NCI-H345 (cell line): ENCODE measurements at places on chromosomes 5 and 9.

DNA sequence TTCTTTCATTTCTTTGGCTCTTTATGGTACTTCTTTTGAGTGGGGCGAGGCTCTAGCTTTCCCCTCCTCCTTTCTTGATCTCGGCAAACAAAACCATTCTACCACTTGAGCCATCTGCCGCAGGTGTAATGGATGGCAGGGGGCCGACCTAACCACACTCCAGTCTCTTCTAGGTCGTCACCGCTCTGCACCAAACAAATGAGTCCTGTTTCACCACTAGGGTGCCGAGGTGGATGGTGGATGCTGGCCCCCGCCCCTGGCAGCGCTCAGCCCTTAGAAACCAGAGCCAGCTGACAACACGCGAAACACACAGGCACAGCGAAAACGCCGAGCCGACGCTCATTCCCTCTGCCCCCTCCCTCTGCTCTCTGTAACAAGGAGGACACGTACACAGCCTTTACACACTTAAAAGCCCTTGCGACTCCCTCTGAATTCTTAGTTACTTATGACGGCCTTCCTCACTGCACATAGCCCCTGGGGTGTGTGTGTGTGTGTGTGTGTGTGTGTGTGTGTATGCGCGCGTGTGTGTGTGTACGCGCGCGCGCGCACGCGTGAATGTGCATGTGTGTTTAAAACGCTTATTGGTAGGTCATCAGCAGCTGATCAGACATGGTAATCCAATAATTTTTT, 199.4 kb downstream of the MEF2C start:
- DNase-seq: peak; percentile 89

DNA sequence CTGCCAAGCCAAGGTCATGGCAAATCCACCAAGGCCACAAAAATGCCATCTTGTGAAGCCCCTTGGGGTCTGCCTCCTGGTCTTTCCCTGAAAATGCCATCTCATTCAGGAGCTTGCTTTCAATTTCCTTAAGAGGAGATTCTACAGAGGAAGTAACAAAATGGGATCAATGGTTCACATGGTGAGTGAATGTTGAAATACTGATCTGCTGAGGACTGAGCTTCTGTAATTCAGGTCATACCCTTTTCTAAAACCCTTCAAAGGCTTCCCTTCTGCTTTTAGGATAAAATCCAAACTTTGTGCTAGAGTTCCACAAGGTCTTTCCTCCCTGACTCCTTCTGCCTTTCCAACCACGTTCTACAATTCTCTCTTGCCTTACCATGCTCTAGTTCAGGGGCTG, 24.7 kb upstream of the NR3C1 start:
- no peak for DNase-seq

DNA sequence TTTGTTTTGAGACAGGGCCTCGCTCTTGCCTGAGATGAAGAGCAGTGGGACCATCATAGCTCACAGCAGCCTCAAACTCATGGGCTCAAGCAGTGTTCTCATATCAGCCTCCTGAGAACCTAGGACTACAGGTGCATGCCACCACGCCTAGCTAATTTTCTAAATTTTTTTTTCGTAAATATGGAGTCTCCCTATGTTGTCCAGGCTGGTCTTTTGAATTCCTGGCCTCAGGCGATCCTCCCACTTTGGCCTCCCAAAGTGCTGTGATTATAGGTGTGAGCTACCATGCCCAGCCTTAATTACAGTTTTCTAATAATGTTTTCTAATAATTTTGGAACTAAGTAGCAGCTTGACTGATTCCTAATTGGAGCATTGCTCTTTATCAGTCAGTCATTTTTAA, 15.1 kb downstream of the GAPVD1 start:
- no peak for DNase-seq

DNA sequence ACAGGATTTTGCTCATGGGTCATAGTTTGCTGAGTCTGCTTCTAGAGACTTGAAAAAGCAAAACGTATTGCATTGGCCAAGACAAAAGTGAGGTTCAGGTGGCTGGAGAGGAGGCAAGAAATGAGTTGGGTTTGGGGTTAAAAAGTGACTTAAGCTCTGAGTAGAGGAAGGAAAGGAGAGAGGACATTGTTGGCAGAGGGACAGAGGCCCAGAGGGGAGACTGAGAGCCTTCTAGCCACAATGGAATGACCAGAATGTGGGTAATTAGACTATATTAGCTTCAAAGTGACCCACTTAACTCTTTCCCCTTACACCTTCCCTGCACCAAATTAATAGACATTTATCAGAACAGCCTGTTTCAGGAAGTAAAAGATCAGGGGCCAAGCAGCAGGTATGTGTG, 188.4 kb downstream of the ZNF462 start:
- DNase-seq: no peak

DNA sequence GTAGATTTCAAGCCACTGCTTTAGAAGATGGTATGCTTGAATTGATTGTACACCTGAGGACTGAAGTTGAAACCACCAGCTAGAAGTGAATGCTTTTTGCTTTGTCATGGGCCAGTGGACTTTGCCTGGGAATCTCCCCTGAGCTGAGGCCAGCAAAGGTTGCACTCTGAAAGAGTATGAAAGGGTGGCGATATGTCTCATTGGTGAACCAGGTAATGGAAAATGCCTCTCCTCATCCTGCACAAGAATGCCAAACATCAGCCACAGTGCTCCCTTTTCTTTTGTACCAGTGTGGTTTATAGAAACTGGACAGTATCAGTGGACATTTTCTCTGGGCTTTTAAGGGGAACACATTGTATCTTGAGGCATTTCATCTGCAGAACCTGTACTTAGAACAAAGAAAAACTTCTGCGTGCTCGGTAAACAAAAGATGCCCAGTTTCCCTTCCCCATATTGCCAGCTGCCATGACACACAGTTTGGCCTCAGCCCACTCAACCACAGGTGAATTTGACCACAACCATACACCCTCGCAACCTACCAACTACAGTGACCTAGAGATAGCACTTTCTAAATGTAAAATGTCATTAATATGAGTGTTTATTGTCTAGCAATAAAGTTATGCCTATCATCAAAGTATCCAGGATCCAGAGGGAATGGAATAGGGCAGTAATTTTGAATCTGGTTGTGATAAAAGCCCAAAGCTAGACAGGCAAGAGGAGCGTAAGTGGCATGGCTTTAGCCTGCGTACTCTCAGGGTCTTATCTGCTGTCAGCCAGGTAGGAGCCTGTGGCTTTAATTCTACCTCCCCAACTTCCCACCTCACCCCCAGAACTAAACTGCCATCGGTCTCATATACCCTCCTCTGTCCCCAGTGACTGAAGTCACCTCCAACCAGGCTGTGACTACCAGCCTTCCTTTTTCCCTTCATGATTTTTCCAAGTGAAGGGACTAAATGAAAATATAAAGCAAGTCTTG, 79.5 kb upstream of the LHFPL2 start:
- no peak for DNase-seq

GRCh38 chr9:116656977-116657376, 30.1 kb upstream of the TRIM32 start:
- DNase-seq: no peak

DNA sequence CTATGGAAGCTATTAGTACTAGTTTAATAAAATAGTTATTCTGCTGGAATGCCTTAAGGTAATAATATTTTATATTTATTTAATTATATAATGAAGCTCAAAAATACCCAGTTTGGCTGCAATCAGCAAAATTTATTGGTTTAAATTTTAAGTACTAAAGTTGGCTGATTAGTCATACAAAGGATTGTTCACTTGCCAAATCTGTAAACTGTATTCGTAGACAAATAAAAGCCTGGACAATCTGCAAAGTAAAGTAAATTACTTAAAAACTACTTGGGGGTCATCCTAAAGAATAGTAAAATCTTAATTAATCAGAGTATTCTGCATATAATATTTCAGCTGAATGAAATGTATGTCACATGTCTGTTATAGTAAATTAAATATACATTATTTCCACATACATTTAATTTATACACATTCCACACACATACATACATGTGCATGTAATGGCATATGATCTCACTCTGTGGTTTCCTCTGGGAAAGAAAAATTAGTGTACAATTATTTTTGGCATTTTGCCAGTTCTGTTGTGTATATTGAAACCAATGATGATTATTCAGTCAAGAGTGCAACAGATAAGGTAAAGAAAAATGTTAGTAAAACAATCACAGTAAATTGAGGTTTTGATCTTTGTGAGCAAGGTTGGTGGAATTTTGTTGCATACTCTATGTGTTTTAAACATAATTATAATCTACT, 455.9 kb downstream of the CDH9 start:
- DNase-seq: no peak

- no peak for DNase-seq
These were observed 553.8 kb downstream of the DTWD2 start for GRCh38 chr5:118434522-118434921.

GRCh38 chr5:74232276-74232675, 408.3 kb downstream of the ENC1 start:
- DNase-seq: no peak

DNA sequence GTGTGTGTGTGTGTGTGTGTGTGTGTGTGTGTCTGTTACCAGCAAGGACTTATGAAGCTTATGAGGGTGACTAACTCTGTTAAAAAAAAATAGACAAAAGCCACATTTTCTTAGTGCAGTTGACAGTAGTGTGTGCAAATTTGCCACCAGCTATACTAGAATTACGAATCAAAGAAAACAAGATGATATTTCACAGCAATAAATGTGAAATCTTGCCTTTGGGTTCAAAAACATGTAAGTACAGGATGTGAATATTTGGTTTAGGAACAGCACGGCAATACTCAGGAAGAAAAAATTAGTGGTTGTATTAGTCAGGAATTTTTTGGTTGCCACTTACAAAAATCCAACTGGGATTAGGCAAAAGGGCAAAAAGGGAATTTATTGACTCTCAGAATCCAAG, 117.4 kb downstream of the NPR3 start:
- no peak for DNase-seq

- DNase-seq: no peak
These were observed 50.7 kb upstream of the FKTN start for GRCh38 chr9:105507096-105507790.

DNA sequence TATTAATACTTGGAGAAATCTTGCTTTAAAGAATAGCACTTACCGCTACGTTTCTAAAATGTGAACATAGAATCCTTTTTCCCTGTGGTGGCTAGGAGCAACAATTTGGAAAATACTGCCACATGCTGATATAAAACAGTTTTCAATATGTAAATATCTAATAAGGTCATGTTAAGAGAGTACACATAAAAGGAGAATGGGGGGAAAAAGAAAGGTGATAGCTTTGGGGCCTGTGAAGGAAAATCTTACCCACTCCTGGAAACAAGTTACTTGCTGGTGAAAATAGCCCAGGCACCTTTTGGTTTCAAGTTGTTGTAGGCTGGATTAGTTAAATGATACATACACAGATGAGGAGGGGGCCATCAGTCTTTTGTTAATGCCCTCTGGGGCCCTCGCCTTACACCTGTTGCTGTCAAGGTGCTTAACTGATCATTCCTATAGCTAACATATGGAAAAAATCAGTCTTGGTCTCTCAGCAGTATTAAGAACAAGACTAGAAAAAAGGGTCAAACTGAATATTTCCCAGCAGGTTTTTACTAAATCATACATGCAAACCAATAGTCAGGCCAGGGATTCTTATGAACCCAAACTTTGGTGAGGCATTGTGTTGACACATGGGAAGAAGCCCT, 24.1 kb downstream of the FYB1 start:
- DNase-seq: no peak

GRCh38 chr5:80141147-80141671, 106.1 kb downstream of the THBS4 start:
- no peak for DNase-seq

DNA sequence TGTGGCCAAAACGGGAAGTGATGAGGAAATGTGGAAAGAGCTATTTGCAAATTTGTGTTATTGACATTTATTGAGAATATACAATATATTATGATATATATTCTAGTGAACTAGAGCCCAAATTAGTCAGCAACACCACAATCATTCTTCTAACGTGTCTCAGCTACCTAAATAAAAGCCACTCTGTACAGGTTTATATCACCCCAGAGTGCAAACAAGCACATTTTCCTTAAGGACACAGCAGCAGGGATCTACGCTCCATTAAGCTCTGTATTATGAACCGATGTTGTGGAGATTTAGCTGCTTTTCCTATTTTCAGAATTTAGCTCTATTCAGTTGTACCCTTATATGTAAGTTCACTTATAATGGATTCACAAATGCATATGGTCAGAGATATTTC, 77.9 kb downstream of the CDH18 start:
- DNase-seq: no peak

GRCh38 chr5:116546033-116546742, 28.4 kb downstream of the SEMA6A start:
- DNase-seq: no peak

DNA sequence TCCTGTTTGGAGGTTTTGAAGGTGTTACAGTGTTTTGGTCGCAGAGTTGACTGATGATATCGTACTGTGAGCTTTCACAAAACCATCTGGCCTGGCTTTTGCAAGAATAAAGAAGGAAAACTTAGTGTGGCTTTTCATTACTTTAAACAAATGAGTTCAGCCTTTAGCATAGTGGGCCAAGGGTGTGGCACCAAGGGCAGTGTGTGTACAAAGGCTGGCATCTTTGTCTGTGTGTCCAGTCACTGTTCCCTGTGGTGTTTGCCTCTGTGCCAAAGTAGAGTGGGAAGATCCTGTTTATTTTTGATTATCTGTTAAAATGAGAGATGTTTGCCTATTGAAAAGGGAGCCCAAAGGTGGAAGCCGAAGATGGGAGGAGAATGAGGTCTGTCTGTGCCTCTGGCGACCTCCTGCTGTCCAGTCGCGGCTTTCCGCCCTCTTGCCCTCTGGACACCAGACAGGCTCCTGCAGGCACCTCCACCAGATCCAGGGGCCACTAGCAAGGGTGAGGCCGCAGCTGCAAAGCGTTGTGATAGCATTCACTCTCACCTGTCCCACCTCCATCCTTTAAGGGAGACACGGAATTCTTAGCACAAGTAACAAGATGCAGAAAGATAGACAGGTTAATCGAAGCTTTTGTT, 113.7 kb downstream of the TRIO start:
- no peak for DNase-seq

- DNase-seq: no peak
These were observed 8.8 kb upstream of the TMEM171 start for GRCh38 chr5:73111536-73111935.

GRCh38 chr5:39024005-39024404, 50.2 kb downstream of the RICTOR start:
- no peak for DNase-seq

DNA sequence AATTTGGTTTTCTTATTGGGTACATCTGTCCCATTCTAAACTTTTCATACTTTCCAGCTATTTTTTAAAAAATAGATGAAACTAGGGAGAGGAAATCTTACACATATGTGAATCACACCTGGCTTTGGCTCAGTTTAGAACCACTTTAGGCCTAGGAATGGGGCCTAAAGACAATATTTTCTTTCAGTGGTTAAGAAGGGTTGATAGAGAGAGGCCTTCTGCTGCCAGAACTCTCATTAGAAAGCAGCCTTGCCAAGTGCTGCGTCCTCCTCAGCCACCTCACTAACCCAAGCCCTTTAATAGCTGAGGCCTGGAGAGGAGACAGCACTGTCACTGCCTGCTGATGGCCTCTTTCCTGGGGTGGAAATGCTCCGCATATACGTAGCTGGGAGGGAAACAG, 167.5 kb downstream of the SAXO1 start:
- no peak for DNase-seq

DNA sequence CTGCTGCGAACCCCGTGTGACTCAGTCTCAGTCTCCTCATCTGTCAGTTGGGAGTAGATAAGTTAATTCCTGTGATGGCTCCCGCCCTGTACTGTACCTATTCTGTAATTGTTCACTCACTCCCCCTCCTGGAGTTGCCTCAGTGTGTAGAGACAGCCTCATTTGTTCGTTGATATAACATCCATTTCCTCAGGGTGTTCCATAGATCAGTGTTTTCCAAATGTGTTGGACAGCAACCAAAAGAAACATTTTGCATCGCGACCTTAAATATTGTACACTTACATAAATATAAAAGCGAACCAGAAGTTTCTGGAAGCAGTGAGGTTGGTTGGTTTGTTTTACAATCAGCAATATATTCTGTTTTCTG, 698 bp downstream of the NFX1 start:
- no peak for DNase-seq
